ENCODE measurements at places on chromosomes 1 and 21.

DNA sequence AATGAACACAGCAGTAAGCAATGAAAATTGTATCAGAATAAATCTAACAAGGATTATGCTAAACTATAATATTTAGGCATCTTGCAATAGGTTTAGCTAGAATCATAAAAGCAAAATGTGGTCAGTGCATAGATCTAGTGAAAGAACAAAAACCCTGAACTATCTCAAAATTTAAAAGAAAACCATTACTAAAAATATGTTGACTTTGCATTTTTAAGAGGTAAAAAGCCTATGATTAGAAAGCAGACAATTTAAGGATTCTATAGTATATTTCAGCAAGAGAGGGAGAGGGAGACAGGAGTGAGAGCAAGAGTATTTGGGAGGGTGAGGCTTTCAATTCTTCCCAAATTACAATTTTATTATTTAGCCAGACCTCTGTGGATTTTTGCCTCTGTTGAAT is 219.4 kb downstream of the TTLL7 start:
- no peak for DNase-seq

GRCh38 chr21:43733529-43734071 is 14.7 kb downstream of the PDXK start:
- DNase-seq, result no peak

- no peak for DNase-seq
These were observed 6.0 kb upstream of the VASH2 start for GRCh38 chr1:212944229-212944901.

DNA sequence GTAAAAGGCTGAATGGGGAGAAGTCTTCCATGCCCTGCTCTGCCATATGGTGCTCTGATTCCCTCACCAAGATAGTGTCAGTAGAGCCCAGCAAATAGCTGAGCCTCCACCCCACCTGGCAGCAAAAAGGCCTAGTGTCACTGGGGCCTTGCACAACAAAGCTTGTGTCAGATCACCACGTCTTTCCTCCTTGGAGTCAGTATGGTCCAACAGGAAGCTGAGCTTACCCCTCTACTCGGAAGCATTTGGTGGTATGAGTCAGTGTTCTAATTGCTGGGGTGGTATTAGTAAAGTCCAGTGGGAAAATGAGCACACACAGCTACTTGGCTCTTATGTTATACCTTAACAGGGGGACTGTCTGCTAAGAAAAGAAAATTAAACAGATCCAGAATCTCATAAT is 18.7 kb upstream of the RRP15 start:
- DNase-seq, result no peak

DNA sequence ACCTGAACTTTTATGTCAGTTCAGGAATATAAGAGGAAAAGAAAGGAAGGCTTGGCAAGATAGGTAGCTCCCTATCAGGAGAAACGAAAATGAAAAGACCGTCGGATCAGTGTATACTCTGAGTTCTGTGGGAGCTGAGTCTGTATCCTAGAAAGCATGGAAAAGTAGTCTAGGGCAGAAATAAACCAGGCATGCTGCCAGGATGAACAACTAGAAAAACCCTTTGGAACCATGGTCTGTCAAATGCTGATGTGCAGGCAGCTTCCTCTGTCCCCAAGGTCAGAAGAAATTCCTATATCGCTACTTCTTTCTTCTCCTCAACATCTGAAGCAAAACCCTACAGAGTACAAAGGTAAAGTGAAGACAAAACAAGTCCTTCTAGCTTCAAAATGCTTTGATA is 268.8 kb downstream of the ST6GALNAC3 start:
- no peak for DNase-seq
